ENCODE measurements at places on chromosomes 11 and 22.

DNA sequence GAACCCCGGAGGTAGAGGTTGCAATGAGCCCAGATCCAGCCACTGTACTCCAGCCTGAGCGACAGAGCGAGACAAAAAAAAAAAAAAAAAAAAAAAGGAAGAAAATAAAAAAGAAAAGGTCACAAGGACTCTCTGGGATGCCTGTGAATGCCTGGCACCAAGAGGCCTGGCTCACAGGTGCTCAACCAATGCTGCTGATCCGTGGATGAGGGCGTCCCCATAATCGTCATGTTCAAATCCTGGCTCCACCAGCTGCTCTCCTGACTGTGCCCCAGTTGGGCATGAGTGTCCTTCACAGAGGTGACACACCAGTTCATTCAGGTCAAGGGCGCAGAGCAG is 645 bp upstream of the GAS2L1 start:
- no peak for DNase-seq

GRCh38 chr22:23832226-23833016 is 6.4 kb downstream of the DERL3 start:
- DNase-seq, result no peak

- DNase-seq, result peak; percentile 60
Observed at GRCh38 chr11:124832571-124832970, 32.4 kb upstream of the MSANTD2 start.

- no peak for DNase-seq
Observed at GRCh38 chr22:44247923-44248892, 64.5 kb downstream of the SHISAL1 start.

GRCh38 chr11:106086850-106087249 is 9.4 kb downstream of the AASDHPPT start:
- DNase-seq, result no peak

GRCh38 chr11:3820971-3821370 is 12.6 kb downstream of the PGAP2 start:
- no peak for DNase-seq

DNA sequence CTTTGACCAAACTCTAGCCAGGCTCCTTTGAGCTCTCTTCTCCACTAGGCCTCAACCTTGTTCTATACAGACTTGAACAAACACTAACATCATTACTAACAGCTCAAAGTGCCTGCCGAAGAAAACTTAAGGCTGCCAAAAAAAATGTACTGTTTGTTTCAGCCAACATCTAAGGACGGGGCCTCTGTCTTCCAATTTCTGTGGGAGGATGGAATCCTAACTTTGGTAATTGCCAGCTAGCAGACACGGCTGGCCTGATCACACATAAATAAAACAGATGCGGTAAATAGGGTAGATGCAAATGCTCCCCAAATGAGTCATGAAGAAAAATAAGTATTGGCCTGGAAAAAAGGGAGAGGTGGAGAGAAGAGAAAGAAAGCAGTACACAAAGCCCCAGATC is 394.3 kb downstream of the TMEM135 start:
- DNase-seq, result no peak

DNA sequence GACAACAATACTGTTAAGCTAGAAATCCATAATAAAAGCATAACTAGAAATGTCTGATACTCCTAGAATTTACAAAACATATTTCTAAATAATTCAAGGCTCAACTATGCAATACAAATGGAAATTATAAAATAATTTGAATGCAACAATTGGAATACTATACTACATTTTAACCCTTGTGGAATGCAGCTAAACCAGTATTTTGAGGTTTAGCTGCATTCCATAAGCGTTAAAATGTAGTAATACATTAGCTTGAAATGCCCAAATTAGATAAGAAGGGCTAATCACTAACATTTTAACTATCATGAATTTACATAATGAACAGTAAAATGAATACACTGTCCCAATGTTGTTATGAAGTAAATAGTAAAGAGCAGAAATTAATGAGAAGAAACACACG is 617.2 kb upstream of the CHORDC1 start:
- peak; percentile 66 for DNase-seq

GRCh38 chr11:117374316-117375055 is 46.8 kb downstream of the CEP164 start:
- no peak for DNase-seq

DNA sequence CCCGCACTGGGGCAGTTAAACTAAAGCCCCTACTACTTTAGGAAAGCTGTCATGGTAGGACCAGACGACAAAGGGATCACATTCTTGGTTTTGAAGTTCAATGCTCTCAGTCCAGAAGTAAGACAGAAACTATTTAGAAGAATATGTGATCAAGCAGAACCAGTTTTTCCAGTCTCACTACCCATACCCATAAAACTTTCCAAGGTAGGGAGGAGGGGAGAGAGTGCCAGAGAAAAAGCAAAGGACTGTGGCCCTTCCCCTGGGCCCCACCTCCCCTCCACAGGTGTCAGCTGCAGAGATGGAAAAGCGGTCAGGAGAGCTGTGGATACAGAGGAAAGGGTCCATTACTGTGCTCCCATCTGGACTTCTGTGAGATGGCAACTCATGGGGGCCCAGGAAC is 587.1 kb downstream of the SOX6 start:
- peak; percentile 58 for DNase-seq

DNA sequence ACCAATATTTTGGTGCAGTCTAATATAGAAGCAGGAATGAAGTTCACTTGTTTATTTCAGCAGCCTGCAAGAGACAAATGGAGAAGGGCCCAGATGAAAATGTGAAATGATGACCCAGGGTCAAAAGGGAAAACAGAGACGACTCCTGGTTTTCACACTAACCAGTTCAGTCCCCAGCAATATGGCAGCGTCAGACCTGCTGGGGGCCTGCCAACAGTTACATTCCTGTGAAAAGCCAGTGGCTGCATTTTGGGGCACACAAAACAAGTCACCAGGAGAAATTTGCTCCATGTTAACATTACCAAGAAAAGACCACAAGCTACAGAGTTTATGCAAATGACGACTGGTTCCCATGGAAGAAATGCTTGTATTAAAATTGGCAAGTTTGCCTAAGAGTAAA is 80.2 kb downstream of the CCDC34 start:
- DNase-seq, result no peak

GRCh38 chr22:30701872-30702271 is 7.2 kb downstream of the OSBP2 start:
- peak; percentile 17 for DNase-seq

GRCh38 chr11:111367411-111368284 is 11.4 kb downstream of the POU2AF1 start:
- peak; percentile 43 for DNase-seq

GRCh38 chr11:64518928-64519327 is 72.1 kb upstream of the SLC22A12 start:
- DNase-seq, result no peak

DNA sequence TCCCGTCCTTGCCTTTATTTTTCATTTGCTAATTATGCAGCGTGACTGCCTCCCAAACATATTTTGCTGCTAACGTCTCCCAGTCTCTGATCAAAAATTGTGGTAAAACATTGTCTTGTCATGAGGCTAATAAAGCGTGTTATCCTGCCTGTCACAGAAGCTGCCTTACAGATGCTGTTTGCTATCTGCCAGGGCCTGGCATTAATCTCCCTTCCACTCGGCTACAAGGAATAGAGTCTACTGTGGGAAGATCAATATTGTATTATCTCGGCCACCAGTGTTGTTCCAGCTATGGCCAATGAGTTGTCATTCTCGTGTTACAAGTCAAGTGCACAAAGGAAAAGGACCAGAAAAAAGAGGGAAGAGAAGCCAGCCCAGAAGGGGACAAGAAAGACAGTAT is 100.3 kb downstream of the SEZ6L start:
- no peak for DNase-seq

- no peak for DNase-seq
Observed at GRCh38 chr11:15685306-15685705, 570.6 kb downstream of the INSC start.

Measured in epithelial cell of esophagus (primary cell).